ENCODE measurements at places on chromosomes 7 and 10.

- DNase-seq = no peak
Measured at GRCh38 chr7:475951-476441, 43.6 kb downstream of the PDGFA start.

- no peak for DNase-seq
Measured at GRCh38 chr10:11446133-11446532, 165.3 kb downstream of the USP6NL start.

- DNase-seq = no peak
Measured at GRCh38 chr7:122770686-122771335, 68.1 kb upstream of the RNF148 start.

- no peak for DNase-seq
Measured at GRCh38 chr10:70475661-70476060, 2.9 kb upstream of the PALD1 start.

- DNase-seq = no peak
Measured at GRCh38 chr10:68402276-68402675, 4.8 kb downstream of the RUFY2 start.

GRCh38 chr10:43230101-43230908 lies 36.6 kb downstream of the RASGEF1A start:
- no peak for DNase-seq

DNA sequence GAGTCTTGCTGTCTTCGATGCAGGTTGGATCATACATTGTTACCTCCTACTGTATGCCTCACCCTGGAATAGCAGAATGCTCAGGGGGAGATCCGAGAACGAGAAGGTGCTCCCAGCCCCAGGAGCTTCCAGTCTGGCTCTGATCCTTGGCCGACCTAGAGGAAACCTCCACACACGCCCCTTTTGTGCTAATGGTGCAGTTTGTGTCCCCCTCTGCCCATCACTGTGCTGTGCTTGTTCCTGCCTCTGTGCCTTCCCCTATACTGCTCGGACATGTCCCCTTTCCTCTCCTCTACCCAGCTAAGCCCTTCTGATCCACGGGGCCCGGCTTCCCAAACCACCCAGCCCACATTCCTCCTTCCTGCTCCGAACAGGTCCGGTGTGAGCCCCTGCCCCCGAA lies 32.5 kb downstream of the ZNF775 start:
- DNase-seq = no peak

GRCh38 chr10:69866246-69866687 lies 64.6 kb downstream of the COL13A1 start:
- no peak for DNase-seq

- no peak for DNase-seq
Measured at GRCh38 chr7:14085901-14086300, 96.4 kb upstream of the ETV1 start.

GRCh38 chr7:27235387-27236311 lies 7.0 kb upstream of the EVX1 start:
- peak; percentile 2 for DNase-seq

DNA sequence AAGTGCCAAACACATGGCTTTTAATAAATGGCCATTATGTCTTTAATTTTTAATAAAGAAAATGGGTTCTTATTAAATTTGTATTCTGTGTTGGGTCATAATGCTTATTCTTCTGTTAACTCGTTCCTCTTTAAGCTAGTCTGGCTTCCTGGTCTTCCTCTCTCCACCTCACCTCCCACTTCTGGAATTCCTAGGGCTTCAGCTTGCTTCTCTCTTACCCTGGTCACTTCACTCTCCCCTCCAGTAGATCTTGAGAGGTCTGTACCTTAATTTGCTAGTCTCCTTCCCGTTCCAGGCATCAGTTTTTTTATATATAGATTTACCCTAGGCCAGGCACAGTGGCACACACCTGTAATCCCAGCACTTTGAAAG lies 111.2 kb downstream of the RALA start:
- no peak for DNase-seq

DNA sequence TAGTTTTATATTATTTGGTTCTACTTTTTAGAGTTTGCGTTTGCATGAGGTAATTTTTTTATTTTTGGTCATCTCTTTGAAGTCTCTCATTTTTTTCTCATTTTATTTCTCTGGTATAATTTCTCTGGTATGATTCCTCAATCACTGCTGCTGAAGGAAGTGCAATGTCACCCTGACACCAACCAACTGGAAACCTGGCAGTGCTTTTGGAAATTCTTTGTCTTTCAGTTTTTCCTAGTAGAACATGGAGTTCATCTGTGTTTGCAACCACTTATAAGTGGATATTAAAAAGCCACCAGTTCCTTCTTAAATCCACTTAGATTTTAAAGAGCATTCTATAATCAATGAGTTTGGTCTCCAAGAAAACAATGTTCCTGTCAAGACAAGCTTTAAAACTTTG lies 291.8 kb downstream of the PRKG1 start:
- no peak for DNase-seq

DNA sequence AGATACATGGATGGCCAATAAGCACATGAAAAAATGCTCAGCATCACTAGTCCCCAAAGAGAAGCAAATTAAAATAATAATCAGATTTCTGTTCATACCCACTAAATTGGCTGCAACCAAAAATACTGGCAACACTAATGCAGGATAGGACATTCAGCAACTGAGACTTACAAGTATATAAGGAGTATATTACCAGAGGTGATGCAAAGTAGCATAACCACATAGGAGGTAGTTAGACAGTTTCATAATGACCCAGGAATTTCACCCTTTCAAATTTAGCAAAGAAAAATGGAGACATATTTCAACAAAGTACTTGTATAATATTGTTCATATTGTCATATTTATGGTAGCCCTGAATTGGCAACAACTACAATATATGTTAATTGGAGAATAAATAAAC lies 727.8 kb downstream of the GRID1 start:
- DNase-seq = no peak

DNA sequence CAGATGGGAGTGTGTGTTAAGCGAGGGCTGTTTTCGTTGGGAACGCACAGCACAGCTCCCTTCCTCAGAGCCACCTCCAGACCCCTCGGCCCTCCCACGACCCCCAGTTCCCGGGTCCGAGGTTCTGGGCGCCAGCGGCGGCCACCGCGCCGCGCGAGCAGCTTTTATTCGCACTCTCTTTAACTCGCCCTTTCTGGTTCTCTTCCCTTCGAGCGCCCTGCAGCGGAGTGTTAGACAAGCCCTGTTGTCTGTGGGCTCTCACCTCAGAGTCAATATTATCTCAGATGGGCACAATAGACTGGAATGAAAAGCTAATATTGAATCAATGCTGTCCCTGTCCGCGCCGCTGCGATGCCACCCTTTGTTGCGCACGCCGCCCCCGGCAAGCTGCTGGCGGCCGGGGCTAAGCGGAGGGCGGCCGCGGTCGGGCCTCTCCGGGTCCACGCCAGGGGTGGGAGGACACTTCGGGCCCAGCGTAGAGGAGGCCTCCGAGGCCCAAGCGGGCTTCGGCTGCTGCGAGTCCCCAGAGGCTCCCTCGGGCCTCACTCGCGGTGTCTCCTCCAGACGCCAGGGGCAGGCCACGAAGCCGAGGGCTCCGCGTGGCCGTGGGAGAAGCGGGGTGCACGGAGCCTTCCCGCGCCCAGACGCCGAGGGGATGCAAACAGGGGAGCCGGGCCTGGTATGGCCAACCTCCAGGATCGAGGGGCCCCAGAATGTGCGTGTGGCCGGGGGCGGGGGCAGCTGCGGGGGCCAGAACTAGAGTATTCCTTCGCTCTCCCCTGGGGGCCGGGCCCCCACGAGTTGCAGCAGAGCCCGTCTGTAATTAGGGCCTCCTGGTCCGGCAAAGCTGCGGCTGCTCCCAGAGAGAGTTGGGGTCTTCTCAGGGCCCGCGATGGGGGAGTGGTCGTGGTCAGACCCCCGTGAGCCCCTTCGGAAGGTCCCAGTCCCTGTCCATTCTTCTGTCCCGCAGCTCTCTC lies 7.9 kb upstream of the EMX2 start:
- DNase-seq = no peak

- no peak for DNase-seq
Measured at GRCh38 chr10:23412223-23412622, 26.7 kb upstream of the OTUD1 start.

GRCh38 chr10:52682766-52683165 lies 89.8 kb downstream of the MBL2 start:
- DNase-seq = no peak

- no peak for DNase-seq
Measured at GRCh38 chr10:3040069-3040468, 27.3 kb upstream of the PFKP start.

DNA sequence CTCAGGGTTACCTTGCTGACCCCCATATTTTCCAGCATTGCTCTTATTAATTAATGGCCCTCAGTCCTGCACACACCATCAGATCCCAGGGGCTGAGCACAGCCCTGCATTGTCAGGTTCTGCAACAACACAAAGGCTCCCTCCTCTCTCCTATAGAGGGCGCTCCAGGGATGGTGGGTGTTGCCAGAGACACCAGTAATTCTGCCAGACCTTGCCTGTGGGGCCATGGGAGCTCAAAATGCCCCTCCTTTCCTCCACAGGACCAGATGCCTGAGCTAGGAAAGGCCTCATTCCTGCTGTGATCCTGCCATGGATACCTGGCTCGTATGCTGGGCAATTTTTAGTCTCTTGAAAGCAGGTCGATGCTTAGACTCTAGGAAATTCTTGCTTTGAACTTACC lies 42.8 kb upstream of the PRSS58 start:
- no peak for DNase-seq

GRCh38 chr10:43814663-43815062 lies 166.0 kb upstream of the ZNF32 start:
- DNase-seq = no peak

DNA sequence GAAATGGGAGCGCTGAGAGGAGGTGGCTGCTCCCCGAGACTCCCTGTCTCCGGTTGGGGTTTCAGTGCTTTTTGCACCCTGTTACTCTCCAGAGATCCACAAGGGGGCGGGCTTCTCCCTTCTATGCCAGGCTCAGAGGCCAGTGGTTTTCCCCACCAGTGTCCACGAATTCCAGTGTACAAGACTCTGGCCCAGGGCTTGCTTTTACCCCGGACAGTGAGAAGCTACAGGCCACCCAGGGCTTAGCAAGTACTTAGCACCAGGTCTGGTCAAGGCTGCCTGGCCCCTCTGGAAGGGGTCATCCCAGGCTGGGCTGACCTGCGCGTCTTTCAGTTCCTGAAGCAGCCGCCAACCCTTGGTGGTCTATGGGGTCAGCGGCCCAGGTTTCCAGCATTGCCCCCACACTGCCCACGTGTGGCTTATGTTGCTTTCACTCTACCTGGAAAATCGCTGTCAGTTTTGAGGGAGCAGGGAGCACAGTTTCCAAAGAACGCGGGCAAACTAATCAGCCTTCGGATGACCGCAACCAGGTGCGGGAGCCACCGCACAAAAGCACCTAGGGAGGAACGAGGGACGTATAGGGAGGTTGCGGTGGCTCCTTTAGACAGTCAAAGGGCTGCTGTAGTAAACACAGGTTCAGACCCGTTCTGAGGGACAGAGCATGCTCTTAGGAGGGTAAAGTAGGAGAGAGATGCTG lies 6.8 kb downstream of the CYP26A1 start:
- DNase-seq = peak; percentile 42

GRCh38 chr7:110944448-110944847 lies 146.5 kb upstream of the LRRN3 start:
- DNase-seq = no peak

DNA sequence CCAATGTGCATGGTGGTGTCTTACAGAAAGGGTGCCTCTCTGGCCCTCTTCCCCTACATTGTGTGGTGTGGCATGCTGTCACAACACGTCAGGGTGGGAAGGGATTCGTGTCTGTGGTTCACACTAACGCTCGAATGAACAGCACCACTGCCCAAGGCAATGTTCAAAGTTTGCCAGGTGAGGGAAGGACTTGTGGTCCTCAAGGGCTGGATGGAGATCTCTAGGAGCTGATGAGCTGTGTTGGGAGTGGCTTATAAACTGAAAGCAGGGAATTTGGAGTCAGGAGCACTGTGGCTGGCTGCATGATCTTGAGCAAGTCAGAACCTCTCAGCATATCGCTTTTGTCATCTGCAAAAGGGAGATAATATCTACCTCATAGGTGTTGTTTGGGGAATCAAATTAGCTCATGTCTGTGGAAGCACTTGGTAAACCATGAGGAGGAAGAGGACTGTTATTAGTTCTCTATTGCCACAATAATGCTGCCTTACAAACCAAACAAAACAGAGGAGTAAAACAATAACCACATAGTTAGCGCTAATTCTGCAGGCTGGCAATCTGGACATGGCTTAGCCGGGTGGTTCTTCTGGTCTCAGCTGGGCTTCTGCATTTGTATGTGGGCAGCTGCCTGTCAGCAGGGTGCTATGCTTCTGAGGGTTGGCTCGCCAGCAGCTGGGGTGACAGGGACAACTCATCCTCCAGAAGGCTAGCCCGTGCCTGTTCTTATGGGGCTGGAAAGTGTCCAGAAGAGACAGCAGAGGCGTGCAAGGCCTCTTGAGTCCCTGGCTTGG lies 22.9 kb upstream of the C10orf105 start:
- DNase-seq = no peak

- DNase-seq = no peak
Measured at GRCh38 chr7:151060113-151060415, 675 bp downstream of the SLC4A2 start.

GRCh38 chr10:3761904-3762303 lies 23.1 kb downstream of the KLF6 start:
- DNase-seq = no peak

DNA sequence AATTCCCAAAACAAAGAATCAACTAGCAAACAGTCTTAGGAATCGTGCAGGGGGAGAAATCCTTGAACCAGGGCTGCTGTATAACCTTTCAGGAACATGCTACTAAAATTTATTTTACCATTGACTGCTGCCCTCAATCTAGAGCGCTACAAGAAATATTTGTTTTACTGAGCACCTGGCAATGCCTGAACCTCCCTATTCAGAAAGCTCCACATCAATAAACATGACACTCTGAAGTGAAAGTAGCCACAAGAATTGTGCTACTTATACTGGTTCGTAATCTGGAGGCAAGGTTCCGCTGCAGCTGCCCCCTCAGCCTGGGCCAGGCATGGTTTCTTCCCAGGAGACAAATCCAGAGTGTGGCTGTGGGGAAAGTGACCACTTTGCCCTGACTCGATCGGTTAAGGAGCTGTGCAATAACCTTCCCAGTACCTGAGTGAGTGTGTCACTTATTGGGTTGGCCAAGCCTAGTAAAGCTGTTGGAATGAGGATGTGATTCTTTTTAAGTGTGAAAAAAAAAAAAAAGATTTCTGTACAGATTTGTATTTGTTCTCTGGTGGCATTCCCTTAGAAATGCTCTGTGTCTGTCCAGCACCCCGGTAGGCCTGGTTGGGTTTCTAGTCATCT lies 7.7 kb downstream of the VWA2 start:
- no peak for DNase-seq

GRCh38 chr7:139691253-139691781 lies 86.5 kb downstream of the HIPK2 start:
- DNase-seq = no peak

DNA sequence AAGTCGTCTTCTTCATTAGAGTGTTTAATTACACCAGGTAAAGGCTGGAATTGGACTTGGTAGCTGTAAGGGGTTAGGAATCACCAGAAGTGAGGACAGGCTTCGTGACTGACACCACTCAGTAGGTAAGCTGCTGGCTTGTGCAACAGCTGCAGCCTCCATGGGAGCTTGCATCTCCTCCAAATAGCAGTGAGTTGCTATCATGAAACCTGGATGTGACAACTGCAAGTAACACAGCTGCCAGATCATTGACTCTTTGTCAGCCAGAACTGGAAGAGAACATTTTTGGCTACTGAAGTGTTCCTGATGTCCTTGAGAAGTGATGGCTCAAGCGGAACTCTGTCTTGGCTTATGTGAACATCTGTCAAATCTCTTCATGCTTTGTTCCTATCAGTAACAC lies 64.1 kb upstream of the MSRB2 start:
- DNase-seq = no peak

All from midbrain (tissue), 1 donor.